NCI-H2171 treated with DMSO at 0.1 percent for 48 hours (cell line): ENCODE measurements at places on chromosomes 4 and X.
A peak's percentile ranks its signal among the peaks of the same experiment; 100 is the strongest.

DNA sequence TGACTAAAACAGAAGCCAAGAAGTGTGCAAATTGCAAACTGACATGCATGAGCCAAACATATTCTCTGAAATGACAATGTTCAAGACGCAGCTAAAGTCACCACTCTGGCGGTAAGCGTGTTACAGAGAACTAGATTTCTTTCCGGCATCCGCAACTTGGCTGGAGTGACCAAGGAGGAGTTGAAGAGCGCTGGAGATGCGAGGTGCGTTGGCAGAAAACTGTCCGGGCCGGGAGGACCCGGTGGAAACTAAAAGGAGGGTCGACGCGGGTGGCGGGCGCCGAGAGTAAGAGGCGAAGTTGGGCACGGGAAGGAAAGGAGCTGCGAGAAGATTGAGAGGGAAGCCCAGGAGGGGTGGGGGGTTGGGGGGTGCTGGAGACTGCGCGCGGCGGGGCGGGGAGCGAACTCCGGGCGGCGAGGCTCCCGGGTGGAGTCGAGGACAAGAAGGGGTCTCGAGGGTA, 807 bp downstream of the SEL1L3 start:
- DNase-seq: no peak

DNA sequence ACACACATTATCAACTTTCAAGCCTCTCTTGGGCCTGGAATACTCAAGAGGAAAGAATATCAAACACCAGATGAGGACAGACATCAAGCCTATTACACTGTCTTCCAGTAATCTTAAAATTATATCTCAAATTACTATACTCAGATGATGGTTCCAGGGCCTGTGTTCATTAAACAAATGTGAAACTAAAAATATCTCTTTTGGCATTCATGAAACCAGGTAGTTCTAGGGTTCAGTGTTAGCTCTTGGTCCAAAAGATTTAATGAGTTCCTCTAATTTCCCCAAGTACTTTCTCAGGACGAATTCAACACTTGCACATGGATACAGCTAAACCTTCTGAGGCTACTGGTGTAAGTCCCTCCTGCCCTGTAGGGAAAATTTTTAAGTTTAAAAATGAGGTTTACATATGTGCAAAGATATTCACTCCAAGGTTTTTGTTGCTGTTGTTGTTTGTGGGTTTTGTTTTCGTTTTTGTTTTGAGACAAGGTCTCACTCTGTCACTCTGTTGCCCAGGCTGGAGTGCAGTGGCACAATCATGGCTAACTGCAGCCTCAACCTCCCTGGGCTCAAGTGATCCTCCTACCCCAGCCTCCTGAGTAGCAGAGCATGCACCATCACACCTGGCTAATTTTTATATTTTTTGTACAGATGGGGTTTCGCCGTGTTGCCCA, 79.4 kb downstream of the USP46 start:
- no peak for DNase-seq

DNA sequence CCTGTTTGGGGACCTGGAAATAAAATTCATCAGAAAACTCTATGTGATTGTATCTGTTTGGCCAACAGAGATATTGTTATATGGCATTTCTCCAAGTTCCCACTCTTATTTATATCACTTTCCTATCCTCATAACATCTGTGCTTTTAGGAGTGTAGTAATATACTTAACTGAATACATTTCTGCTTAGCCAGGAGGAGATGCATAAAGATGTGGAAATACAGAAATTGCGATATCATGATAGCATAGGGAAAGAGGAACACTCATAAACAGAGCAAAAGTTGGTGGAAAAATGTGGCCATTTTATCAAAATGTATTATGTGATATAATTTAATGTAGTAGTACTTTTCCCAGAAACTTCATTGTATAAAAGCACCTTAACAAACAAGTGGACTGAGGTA, 46.1 kb upstream of the TSPAN7 start:
- peak; percentile 47 for DNase-seq

DNA sequence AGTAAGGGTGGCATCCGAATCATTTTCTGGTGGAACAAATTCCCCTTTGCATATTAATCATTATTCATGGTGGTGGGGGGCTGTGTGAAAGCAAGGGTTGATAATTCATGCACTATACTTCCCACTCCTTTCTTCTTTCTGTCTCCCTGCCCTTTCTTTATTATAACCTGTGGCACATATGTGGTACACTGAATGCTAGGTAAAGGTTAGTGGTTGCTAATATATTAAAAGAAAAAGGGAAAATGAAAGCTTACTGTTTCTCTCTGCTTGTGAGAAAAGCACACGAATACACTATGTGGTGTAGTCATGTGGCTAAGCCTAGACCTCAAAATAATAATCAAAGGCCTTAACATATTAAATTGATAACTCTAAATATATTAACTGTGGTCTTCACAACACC, 178.4 kb upstream of the RPS6KA3 start:
- DNase-seq: no peak

DNA sequence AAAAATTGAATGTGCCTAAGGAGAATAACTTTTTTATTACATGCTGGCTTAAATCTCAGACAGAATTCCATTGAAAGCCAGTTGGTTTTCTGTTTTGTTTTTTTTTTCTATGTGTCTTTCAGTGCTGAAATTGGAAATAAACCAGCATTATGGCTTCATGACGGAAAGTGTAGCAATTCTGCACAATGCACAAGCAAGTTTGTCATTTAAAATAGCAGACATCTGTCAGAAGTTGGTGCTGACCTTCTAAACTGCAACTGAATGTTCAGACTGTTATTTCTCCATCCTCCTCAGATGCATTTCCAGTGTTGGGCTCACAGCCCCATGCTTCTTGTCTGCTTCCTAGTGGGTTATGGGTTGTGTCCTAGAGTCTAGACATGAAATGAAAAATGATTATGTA, 107.2 kb upstream of the LIMCH1 start:
- no peak for DNase-seq

- no peak for DNase-seq
These were observed 14.8 kb downstream of the TECRL start for GRCh38 chr4:64394469-64394868.
